ENCODE measurements at places on chromosomes 5 and 9.

DNA sequence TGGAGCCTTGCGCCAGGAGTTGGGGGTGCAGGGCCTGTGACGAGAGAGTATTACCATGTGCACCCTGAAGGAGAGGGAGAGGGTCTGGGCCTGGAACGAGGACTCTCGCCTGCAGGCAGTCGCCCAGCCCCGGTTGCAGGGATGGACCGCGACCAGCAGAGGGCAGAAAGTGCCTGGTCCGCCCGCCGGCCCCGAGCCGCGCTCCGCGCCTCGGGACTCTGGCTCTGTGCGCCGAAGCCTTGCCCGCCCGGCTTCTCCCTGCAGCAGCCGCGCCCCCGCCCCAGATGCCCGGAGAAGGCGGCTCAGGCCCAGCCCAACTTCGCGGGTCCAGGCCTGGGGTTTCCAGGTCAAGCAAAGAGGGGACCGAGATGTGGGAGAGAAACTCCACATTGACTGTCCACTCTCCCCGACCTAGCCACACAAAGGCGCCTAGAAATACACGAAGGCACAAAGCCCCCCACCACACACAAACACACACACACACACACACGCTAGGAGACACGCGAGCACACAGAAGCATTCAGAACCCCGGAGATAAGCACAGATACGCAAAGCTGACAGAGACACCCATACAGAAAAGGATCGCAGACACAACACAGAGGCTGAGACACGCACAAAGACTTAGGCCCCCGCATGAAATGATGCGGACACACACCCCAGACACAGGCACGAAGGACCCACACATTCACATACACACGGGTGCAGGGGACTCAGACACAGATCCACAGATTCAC, 2.0 kb upstream of the LMX1B start:
- DNase-seq = peak; percentile 48

- DNase-seq = no peak
Measured at GRCh38 chr9:114283551-114284111, 39.3 kb upstream of the ORM1 start.

DNA sequence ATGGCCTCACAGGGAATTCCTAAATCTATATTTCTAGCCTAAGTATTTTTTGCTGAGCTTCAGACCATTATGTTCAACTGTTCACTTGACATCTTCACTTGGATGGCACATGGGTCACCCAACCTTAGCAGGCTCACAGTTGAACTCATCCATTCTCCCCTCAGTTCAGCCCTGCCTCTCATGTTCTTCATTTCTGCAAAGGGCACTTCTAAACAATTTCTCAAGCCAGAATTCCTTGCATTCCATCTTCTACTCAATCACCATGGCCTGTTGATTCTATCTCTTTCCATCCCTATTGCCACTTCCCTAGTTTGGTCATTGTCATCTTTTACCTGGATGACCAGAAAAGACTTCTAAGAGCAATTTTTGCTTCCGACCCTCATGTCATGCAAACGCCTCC, 7.3 kb upstream of the RGS3 start:
- DNase-seq = no peak

DNA sequence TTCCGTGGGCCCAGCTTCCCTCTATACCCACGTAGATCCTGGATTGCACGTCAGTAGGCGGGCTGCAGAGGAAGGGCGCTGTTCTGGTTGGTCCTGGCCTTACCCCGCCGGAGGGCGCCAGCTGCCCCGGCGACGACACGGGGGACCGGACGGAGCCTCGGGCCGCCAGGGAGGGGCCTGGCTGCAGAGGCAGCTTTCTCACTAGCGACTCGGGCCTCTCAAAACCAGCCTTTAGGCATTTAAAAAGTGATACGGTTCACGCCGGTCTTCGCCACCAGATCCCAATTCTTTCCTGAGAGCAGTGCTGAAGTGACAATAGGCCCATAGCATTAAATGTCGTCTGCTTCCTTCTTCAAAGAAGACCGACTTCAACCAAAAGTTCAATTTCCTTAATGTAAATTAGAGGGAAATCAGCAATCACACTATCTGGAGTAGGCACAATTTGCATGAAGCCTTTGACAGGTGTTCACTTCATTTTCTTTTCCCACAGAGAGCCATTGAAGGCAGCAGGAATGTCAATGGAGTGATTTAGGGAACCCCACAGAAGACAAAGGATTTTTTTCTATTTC, 17.6 kb upstream of the UBE2D2 start:
- peak; percentile 57 for DNase-seq

- DNase-seq = no peak
Measured at GRCh38 chr5:88675708-88676636, 207.0 kb downstream of the MEF2C start.
